NCI-H446 (cell line): ENCODE measurements at places on chromosomes 12 and 14.

DNA sequence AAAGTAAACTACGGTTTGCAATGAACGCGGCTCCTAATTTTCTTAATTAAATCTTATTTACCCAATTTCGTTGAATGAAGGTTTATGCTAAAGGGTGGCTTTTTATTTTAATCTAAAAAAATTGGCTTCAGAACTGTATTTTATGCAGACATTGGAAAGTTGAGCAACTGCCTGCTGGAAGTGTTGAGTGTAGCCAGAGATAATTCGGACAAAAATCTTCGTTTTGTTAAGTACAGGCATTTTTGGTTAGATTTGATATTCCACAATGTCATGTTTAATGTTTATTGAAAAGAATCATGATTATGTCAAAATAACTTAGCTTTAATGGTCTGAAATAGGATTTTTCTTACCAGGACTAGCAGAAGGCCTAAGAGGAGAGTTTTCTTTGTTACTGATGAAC lies 875 bp downstream of the IRAK3 start:
- DNase-seq, result no peak

DNA sequence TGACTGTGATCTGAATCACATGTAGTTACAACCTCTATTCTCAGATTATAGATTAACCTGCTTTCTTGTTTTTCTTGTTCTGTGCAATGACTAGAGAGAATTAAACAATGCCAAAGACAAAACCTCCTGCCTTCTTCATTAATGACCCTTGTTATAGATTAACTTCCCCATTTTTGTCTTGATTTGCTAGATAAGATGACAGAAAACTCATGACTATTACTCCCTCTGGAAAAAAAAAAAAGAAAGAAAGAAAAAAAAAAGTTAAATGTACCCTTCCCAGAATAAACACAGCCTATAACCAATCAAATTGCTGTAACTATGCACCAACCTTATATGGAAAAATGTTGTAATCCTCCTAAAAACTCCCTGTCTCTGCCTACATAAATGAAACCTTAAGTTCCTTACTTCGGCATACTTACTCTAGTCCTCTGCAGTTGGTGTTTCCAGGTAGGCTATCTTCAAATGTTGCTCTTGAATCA lies 41.1 kb upstream of the PCED1B start:
- no peak for DNase-seq

DNA sequence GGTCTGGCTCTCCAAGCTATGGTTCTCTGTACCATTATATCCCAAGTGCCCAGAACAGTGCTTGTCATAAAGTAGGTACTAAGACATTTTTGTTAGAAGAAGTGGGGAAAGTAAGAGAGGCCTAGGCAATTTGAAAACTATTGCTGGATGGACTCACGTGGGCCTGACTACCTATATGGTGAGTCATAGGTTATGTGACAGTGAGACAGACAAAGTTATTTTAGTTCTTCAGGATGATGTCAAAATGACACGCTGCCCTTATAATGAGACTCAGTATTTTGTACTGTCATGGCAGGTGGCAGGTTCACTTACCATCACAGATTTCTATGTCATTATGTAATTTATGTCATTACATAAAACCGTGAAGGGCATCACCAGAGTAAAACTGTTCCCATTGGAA lies 53.1 kb downstream of the PARP11 start:
- DNase-seq, result no peak

DNA sequence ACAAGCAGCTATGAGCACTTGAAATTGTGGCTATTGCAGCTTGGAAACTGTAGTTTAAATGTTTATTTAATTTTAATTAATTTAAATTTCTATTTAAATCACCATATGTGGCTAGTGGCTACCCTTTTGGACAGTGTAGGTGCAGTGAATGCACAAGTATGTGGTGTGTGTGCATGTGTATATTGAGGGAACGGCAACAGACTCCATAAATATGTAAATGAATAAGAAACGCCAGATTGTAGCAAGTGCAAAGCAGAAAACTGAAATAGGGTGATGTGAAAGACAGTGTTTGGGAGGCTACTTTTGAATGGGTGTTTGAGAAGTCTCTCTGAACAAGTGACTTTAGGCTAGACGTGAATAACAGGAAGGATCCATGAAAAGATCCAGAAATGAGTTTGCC lies 32.7 kb upstream of the CCDC196 start:
- no peak for DNase-seq

GRCh38 chr14:65291531-65291930 lies 121.0 kb upstream of the FUT8 start:
- DNase-seq, result no peak

DNA sequence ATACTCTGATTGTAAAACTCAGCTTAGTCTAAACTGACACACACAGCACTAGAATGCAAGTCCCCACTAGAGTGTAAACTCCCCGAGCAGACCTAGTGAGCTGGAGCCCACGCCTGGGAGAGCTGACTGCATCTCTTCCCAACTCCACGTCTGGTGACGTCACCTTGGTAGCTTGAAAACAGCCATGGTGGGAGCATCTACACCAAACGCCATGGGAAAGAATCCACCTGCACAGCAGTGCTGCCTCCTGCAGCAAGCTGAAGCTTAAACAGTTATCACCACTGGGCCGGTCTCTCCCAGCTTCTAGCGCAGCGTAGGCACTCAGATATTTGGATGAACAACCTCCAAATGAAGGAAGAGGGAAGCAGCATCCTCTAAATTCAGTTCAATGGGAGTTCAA lies 4.3 kb upstream of the PAPLN start:
- no peak for DNase-seq

GRCh38 chr14:101174522-101174838 lies 271.0 kb upstream of the RTL1 start:
- DNase-seq, result no peak
